Thoracic aorta (tissue), 2 donors: ENCODE measurements at places on chromosomes 4 and X. TPM values are rescaled to one million over a fixed set of nuclear protein-coding genes. Genes with fewer than 3 reads are reported as not detected.

STX18 gene
- 18.5 TPM for total RNA-seq

- no peak for DNase-seq
- peak overlapping the region; percentile 80 for H3K4me3 ChIP-seq
- no peaks in the 10 kb centered on the region for H3K27me3 ChIP-seq
Observed at GRCh38 chrX:154457491-154458115, 478 bp upstream of the PLXNA3 start.

- no peak overlapping the region for H3K4me3 ChIP-seq
- no peaks in the 10 kb centered on the region for H3K4me1 ChIP-seq
- no peak overlapping the region for H3K27ac ChIP-seq
- H3K27me3 ChIP-seq, result no peaks in the 10 kb centered on the region
Observed at GRCh38 chrX:106281383-106281782, 113.3 kb downstream of the PWWP3B start.

DNA sequence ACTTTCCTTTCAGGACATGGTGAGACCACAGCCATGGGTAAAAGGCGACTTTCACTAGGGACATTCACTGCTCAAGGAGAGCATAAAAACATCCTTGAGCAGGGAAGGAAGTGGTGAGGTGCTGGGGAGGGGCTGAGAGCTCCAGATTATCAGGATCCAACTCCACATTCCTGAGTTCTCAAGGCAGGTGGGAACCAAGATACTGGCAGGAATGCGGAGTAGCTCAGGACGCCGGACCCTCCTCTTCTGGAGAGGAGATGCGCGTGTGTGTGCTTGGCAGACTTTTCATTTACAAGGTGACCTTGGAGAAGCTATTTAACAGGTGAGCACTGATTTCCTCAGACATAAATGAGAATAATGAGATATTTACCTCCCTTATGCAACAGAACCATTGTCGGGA lies 41.3 kb upstream of the TXK start:
- H3K4me3 ChIP-seq, result no peak overlapping the region
- DNase-seq, result no peak
- peaks cover 7% of the 10 kb centered on the region for H3K36me3 ChIP-seq
- peaks cover 9% of the 10 kb centered on the region for H3K4me1 ChIP-seq

DNA sequence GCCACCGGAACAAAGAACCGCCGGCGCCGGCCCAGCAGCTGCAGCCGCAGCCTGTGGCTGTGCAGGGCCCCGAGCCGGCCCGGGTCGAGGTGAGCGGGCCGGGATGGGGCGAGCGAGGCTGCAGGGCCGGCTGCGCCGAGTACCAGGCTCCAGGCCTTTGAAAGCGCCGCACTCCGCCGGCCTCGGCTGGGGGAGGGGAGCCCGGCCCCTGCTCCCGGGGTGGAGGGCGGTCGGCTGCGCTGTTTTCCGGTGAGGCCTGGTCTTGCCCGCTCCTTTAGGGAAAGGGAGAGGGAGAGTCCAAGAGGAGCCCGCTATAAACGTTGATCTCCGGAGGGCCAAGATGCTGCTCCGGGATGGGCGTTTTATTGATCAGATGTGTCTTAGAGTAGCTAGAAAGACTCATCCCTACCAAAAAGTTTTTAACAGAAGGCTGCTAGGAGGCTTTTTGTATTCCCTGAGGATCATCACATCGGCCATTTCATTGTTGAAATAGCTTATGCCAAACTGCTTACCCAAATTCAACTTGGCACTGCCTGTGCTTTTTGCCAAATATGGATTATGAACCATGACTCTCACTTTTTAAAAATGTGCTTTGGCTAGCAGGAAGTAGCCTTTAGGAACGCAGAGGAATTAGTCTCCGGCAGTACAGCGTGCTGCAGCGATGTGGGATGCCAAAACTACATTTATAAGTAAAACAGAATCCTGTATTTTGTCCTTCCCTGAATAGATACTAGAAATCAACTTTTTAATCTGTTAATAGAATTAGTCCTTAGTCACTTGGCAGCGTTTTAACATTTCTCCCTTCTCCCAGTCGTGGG lies 760 bp downstream of the TMEM165 start:
- H3K36me3 ChIP-seq, result no peaks in the 10 kb centered on the region
- peak overlapping the region; percentile 99 for H3K4me3 ChIP-seq
- DNase-seq, result no peak
- H3K4me1 ChIP-seq, result peaks cover 19% of the 10 kb centered on the region

- H3K27me3 ChIP-seq, result no peaks in the 10 kb centered on the region
- no peaks in the 10 kb centered on the region for H3K4me1 ChIP-seq
- H3K27ac ChIP-seq, result no peak overlapping the region
- DNase-seq, result no peak
Observed at GRCh38 chr4:43990551-43990950, 458.1 kb downstream of the KCTD8 start.

FHIP1A gene
- total RNA-seq, result 4.9 TPM

MRFAP1 gene
- 131 TPM for total RNA-seq

GRCh38 chr4:52234561-52235440 lies 183.7 kb downstream of the SPATA18 start:
- no peaks in the 10 kb centered on the region for H3K36me3 ChIP-seq
- DNase-seq, result no peak
- peak overlapping the region; percentile 24 for H3K4me3 ChIP-seq
- H3K27ac ChIP-seq, result no peak overlapping the region
- no peaks in the 10 kb centered on the region for H3K27me3 ChIP-seq

HPGDS gene
- total RNA-seq, result 2.8 TPM

DNA sequence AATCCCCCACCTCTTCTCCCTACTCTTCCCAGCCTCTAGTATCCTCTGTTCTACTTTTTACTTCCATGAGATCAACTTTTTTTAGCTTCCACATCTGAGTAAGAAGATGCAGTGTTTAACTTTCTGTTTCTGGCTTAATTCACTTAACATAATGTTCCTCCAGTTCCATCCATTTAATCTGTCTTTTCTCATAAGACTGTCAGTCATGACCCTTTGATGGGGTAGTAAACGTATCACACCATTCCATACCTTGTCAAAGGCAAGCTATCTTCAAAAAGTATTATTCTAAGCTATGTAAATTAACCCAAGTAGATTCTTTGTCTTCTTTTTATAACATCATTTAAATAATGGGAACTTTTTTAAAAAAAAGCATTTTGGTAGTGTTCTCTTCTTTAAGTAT lies 15.0 kb upstream of the GBA3 start:
- H3K4me3 ChIP-seq, result no peak overlapping the region
- H3K4me1 ChIP-seq, result peaks cover 21% of the 10 kb centered on the region
- H3K27me3 ChIP-seq, result no peaks in the 10 kb centered on the region
- no peak for DNase-seq

GRCh38 chrX:86579777-86580176 lies 431.5 kb downstream of the DACH2 start:
- H3K4me1 ChIP-seq, result no peaks in the 10 kb centered on the region
- H3K27me3 ChIP-seq, result no peaks in the 10 kb centered on the region
- no peak overlapping the region for H3K4me3 ChIP-seq
- H3K27ac ChIP-seq, result no peak overlapping the region
- H3K36me3 ChIP-seq, result no peaks in the 10 kb centered on the region

DNA sequence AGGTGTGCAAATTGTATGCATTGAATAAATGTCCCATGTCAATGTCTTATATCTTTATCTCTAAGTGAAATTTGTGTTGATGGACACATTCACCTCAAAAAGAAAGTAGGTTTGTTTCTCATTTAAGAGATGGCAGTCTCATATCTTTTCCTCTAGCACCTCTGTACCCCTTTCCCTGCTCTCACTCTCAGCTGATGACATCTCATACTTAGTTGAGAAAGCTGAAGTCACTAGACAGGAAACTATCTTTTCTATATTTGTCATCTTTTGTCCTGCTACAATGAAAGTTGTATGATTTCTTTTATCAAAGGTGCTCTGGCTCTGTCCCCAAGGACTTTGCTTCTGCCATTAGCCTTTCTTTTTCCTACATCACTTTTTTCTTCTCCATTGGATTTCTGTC lies 84.0 kb upstream of the GRPR start:
- H3K4me1 ChIP-seq, result no peaks in the 10 kb centered on the region
- H3K4me3 ChIP-seq, result no peak overlapping the region
- no peaks in the 10 kb centered on the region for H3K36me3 ChIP-seq
- no peak for DNase-seq
- H3K27ac ChIP-seq, result no peak overlapping the region

GRCh38 chrX:91434351-91435168 lies at the start of gene PABPC5:
TSS of gene PABPC5 (plus strand) at chrX:91434839. CDS start at chrX:91435578, 739 bp downstream.
- peak; percentile 13 for DNase-seq
- peak within 1 kb of the TSS; percentile 77 for H3K4me3 ChIP-seq
- no peaks in the 10 kb centered on the region for H3K36me3 ChIP-seq
- H3K4me1 ChIP-seq, result no peaks in the 10 kb centered on the region
- no peaks in the 10 kb centered on the region for H3K27me3 ChIP-seq

- H3K36me3 ChIP-seq, result peaks cover 44% of the 10 kb centered on the region
- no peak overlapping the region for H3K27ac ChIP-seq
- peak; percentile 1 for DNase-seq
- no peak overlapping the region for H3K4me3 ChIP-seq
- H3K4me1 ChIP-seq, result peaks cover 20% of the 10 kb centered on the region
- H3K27me3 ChIP-seq, result no peaks in the 10 kb centered on the region
Observed at GRCh38 chr4:2930135-2930757, 33.0 kb downstream of the NOP14 start.

DNA sequence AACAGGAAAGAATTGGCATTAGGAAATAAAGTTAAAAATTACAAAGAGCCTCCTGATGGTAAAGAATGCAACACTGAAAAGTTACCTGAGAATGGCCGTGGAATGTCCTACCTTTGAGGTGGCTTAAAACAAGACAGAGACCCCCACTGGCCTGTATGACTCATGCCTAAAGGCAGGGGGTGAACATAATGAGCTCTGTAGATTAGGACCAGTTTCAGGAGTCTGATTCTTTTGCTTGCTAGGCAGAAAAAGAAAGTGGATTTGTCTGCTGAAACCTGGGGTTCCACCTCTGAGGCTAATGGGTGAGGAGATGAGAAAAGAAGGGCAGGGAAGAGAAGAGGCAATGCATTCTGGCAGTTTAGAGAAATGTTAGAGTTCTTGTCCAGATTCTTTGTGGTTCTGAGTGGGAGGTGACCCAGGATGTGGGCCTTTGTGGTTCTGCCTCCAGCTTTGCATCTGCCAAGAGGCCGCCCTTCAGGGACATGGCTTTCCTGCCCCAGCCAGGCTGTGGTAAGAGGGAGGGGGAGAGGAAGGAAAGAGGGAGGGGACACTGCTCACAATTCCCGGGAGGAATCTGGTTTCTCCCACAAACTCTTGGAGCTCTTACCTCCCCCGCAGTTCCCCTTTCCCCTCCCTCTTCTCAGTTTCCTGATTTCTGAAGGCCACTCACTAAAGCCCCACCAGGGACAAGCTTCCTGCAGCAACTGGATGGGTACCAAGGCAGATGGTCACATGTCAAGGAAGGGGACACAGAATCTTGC lies 109.6 kb downstream of the EFNB1 start:
- no peaks in the 10 kb centered on the region for H3K27me3 ChIP-seq
- DNase-seq, result no peak
- no peak overlapping the region for H3K27ac ChIP-seq
- H3K36me3 ChIP-seq, result no peaks in the 10 kb centered on the region

GRCh38 chrX:39059866-39060265 lies 258.6 kb downstream of the MID1IP1 start:
- H3K4me3 ChIP-seq, result no peak overlapping the region
- H3K36me3 ChIP-seq, result no peaks in the 10 kb centered on the region
- DNase-seq, result no peak
- no peak overlapping the region for H3K27ac ChIP-seq
- H3K4me1 ChIP-seq, result no peaks in the 10 kb centered on the region

DNA sequence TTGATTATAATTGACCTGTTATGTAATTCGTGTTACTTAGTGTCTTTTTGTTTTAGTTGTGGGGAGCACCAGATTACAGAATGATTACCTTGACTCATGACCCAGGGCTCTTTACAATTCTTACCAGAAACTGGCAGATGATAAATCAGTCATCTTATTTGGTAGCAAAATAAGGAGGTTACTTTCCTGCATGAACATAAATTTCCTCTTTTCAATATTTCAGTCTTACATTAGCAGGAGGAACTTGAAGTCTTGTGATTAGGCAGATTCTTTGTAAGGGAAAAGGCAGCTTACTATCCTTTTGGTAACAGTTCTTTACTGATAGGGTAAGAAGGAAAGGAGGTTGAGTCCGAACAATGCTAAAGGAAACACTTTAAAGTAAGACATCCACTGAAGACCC lies 26.0 kb upstream of the SLC25A5 start:
- H3K4me1 ChIP-seq, result no peaks in the 10 kb centered on the region
- H3K27ac ChIP-seq, result no peak overlapping the region
- no peaks in the 10 kb centered on the region for H3K36me3 ChIP-seq
- H3K4me3 ChIP-seq, result no peak overlapping the region
- no peak for DNase-seq

GRCh38 chr4:179855469-179855868 lies 2387.7 kb upstream of the TENM3 start:
- no peak for DNase-seq
- no peaks in the 10 kb centered on the region for H3K36me3 ChIP-seq

DNA sequence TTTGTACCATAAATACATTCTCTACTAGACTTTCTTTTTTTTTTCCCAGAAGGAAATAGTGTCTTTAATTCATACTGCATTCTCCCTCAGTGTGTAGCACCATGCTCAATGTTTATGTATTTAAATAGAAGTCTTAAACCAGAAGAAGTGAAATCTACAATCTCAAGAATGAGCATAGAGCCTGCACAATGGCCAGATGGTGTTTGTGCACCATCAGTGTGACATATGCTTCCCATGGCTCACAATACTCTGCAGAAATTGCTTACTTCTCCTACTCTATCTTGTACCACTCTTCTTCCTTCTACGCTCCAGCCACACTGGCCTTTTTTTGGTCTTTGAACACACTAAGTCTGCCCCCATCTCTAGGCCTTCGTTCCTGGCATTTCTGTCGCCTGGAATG lies 2.6 kb upstream of the DOCK11 start:
- H3K27me3 ChIP-seq, result no peaks in the 10 kb centered on the region
- no peak for DNase-seq
- no peak overlapping the region for H3K27ac ChIP-seq

DNA sequence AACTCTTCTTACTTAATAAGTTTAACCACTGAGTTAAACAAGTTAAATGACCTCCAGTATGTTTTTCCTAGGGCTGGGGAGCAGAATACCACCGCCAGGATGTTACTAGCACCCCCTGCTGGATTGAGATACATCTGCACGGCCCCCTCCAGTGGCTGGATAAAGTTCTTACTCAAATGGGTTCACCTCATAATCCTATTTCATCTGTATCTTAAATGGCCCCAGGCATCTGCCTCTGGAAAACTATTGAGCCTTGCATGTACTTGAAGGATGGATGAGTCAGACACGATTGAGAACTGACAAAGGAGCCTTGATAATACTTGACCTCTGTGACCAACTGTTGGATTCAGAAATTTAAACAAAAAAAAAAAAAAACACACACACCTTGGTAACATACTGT lies 61.5 kb upstream of the MMAA start:
- no peak overlapping the region for H3K27ac ChIP-seq
- H3K4me3 ChIP-seq, result no peak overlapping the region
- no peak for DNase-seq
- H3K36me3 ChIP-seq, result peaks cover 2% of the 10 kb centered on the region
- H3K27me3 ChIP-seq, result no peaks in the 10 kb centered on the region
- no peaks in the 10 kb centered on the region for H3K4me1 ChIP-seq

SUPT20HL2 gene
- total RNA-seq, result not detected

DNA sequence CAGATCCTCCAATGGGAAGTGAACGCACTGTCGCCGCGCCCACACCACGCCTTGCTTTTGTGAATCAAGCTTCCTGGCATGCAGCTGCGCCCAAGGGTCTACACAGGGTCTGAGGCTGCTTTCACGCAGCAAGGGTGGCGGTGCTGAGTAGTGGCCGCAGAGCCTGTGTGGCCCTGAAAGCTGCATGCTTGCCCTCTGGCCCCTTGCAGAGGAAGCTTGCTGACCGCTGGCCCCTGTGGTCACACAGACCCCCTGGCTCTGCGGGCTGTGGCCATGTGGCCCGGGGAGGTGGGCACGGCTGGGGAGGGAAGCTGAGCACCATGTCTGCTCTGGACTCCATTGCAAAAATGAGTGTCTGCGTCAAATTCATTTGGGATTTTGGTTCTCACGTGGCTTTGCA lies 8.8 kb downstream of the DOK7 start:
- no peaks in the 10 kb centered on the region for H3K36me3 ChIP-seq
- DNase-seq, result no peak
- H3K27me3 ChIP-seq, result no peaks in the 10 kb centered on the region
- H3K27ac ChIP-seq, result no peak overlapping the region

CCSER1 gene
- 2.7 TPM for total RNA-seq
